GM04503 (cell line): ENCODE measurements at places on chromosomes 6 and 20.
A peak's percentile ranks its signal among the peaks of the same experiment; 100 is the strongest.

DNA sequence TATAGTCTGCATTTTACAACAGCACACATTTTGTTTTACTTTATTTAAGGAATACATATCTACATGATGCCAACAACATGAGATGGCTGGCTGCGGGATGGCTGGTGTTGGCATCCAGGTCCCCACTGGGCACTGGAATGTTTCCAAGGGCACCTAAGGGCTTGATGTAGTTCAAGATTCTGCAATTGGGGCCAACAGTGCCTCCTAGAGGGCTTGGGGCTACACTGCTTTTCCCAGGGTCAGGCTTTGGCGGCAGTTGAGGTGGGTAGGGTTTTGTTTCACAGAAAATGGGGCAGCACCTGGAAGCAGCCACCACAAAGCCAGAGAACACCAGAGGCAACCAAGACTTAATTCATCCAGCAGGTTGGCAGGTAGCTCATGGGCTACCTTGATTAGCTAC is 202.2 kb upstream of the PRND start:
- no peak for DNase-seq

GRCh38 chr6:13178107-13178506 is 150.2 kb downstream of the TBC1D7 start:
- no peak for DNase-seq

- DNase-seq, result no peak
Measured at GRCh38 chr6:35668096-35668495, 20.6 kb downstream of the FKBP5 start.

- no peak for DNase-seq
Measured at GRCh38 chr20:39112178-39112743, 150.1 kb downstream of the DHX35 start.

- no peak for DNase-seq
Measured at GRCh38 chr20:54284928-54285704, 77.2 kb downstream of the PFDN4 start.

DNA sequence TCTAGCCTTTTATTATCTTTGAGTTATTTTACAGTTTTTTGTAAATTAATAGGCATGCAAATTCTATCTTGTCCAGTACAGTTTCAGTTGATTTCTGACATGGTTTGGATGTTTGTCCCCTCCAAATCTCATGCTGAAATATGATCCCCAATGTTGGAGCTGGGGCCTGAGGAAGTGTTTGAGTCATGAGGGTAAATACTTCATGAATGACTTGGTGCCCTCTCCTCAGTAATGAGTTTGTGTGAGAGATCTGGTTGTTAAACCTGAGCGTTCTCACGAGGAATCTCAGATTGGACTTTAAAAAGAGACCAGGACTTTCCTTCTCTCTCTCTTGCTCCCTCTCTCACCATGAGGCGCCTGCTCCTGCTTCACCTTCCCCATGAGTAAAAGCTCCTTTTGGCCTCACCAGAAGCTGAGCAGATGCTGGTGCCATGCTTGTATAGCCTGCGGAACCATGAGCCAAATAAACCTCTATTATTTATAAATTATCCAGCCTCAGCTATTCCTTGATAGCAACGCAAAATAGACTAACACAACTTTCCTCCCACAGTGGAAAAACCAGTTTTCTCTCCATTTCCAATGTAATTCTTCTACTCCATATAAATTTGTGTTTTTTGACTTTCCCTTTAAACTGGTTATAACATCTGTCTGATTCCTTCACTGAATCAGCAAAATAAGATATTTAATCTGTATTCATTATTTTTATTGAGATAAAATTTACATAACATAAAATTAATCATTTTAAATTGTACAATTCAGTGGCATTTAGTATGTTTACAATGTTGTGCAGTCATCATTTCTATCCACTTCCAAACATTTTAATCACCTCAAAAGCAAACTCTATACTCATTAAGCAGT is 78.7 kb upstream of the PRSS16 start:
- DNase-seq, result no peak

DNA sequence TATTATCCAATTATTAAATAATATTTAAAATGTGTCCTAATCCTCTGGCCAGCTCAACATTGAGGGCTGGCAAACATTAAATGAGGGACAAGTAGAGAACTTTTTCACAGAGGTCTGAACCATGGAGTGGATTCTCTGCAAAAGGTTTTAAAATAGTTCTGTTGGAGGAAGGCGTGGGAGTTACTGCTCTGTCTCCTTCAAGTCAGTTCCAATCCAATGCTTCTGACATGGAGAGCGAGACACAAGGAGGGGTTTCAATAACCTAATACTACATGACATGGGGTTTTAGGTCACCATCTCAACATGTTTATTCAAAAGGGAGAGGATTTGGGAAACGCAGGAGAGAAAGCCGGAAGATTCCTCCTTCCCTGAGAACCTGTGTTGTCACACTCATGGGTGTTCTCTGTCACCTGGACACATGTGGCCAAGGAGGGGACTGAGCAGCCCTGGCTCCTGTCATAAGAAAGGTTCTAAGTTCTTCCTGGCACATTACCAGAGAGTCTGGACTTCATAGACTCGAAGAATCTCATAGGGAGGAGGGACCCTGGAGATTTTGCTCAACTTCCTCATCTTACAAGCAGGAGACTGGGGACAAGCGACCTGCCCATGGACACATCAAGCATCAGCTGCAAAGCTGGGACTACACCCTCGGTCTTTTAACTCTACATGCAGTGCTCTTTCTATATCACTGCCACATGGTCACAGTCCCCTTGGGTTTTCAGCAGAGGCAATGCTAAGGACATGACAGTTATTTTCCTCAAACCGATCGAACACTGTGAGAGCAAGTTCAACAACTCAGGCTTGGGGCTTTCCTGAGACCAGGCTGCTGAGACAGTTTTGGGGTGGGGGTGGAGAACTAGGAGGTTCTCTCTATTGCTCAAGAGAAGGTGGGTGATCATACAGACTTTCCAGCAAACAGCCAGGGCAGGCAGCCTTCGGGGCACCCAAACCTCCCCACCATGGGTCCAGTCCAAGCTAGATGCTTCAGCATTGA is 38.6 kb downstream of the PRDM1 start:
- no peak for DNase-seq

GRCh38 chr6:152941746-152942145 is 41.1 kb downstream of the FBXO5 start:
- no peak for DNase-seq

DNA sequence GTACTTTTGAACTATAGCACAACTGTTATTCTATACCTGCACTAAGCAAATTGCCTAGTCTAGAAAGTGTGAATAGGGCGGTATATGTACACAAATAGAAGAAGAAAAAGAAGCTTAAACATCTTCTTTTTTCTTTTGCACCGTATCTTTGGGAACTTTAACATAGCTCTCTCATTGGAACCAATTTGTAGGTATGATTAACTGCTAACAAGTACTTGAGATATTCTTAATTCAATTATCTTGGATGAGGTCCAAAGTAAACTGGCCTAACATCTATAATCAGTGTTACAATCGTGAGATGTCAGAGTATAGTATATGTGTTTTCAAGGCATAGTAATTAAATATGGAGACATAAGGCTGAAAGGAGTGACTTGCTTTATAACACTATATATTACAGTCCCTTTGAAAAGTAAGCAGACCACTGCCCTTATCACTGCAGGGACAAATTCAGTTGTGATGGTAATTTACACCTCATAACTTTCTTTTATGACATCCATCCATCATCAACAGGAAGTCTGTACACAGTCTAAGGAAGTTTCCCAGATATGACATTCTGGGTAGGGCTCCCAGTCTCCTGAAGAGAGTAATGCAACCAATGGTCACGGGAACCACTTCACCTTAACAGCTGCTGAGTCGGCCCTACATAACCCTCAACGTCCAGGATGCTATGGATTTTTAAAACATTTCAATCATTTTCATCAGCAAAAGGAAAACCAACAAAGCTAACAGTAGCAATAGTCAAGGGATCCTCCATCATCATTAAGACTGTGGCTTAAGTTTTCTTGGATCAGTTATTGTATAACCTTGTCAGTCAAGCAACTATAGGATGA is 37.6 kb downstream of the NKAIN2 start:
- no peak for DNase-seq

GRCh38 chr20:46206025-46206424 is 87.9 kb downstream of the CD40 start:
- DNase-seq, result no peak

DNA sequence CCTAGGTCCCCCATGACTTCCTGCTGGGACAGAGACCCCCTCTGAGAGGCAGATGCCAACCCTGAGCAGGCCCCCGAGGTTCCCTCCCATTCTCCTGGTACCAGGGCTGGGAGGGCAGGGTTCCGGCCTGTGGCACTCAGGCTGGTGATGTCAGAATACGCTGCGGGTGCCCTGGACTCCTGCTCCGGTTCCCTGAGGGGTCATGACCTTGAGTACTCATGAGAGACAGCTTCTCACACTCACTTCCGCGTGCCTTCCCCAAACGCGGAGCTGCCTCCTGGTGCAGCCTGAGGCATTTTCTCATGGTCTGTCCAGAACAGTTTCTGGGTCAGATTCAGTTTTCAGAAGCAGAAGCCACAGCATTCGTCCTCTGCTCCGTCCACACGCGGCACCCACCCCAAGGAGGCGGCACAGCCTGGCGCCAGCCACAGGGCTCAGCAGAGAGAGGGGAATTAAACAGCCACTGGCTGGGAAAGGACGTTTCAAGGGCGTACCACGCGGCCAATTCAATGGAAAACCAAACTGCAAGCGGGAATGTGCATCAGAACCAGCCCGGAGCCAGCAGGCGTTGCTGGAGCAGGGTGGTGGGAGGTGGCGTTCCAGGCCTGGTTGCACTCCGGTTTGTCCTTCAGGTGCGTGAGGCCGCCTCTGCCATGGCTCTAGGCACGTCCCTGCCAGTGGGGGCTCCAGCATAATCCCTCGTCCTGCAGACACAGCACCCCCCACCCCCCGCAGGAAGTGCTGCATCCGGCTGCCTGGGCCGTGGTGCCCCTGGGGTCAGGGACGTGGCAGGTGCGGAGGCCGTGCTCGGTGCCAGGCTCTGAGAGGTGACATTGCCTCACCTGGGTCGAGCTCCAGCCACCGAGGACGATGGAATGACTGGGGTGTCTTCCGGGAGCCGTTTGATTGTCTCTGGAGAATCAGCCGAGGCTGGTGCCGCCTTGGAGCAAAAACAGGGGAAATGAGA is 58.3 kb upstream of the BHLHE23 start:
- no peak for DNase-seq

DNA sequence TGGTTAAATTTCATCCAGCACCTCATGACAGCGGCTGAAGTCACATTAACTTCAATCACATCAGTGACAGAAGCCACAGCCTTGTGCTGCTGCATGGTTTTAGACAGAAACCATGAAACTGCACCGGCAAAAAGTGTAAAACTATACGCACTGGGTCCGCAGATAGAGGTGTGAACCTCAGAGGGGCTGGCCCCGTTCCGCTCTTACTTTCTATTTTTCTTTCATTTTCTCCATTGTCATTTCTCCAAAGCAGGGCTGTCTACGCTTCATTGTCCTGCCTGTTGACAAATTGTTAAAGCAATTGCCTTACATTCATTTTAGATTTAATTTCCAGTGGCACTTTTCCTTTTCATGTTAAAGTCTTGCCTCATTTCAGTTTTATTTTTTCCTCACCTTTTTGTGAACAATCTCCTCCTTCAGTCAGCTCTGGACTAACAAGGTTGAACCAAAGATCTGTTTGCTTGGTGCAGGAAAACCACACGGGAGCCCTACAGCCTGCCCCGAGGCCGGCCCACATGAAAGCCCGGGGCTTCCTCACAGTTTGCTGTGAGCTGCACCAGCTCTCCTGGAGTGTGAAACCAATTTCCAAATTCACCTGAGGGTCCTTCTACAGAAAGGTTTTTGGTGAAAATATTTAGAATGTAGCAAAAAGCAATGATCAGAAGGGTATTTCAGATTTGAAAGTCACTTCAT is 63.7 kb downstream of the PRR18 start:
- DNase-seq, result no peak

GRCh38 chr6:90284236-90285041 is 12.2 kb downstream of the BACH2 start:
- DNase-seq, result peak; percentile 36

DNA sequence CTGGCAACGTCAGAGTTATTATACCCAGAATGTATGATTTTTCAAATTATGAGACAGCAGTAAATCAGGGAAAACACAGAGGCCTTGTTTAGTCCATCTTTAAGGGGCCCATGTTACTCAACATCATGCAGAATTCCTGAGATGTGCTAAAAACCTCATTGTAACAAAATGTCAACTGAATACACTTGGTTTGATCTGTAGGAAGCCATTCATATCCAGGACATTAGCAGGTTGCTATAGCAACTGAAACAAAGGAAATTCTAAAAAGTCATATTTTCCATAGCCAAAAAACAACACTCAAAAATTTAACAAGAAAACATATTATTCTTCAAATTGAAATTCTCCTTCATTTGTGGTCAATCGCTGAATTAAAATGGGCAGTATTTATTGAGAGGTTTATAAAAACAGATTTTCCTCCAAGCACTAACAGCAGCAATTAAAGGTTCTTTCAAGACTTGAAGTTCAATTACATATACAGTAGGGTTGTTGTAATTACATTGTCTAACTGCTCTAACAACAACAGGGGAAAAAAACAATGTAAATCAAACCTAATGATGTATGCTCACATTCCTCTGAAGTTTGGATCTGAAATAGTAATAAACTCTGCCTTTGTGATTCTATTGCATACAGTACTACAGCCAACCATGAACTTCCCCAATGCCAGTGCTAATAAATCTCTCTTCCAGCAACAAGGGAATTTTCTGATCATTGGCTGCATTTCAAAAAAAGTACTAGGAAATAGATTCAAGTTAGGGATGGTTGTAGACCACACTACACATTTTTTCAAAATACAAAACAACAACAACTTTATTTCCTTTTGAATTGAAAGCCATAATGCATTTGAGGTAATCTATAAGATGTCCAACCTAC is 34.9 kb downstream of the COL12A1 start:
- no peak for DNase-seq

DNA sequence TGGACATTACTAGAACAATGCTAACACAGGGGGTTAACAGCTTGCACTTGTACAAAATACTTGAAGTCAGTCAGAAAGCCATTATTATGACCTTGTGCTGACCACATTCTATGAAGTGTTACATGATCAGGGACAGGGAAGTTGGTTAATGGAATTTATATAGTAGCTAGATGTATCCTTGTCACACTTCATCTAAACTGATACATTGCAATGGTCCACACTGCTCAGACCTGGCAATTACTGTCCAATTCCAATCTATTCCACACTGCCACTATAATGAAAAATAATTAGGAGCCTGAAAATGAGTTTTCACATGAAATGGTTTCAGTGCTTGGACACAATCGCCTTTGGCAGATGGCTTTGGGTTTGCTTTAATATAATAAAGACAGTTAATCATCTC is 850.8 kb downstream of the EPHA7 start:
- no peak for DNase-seq

DNA sequence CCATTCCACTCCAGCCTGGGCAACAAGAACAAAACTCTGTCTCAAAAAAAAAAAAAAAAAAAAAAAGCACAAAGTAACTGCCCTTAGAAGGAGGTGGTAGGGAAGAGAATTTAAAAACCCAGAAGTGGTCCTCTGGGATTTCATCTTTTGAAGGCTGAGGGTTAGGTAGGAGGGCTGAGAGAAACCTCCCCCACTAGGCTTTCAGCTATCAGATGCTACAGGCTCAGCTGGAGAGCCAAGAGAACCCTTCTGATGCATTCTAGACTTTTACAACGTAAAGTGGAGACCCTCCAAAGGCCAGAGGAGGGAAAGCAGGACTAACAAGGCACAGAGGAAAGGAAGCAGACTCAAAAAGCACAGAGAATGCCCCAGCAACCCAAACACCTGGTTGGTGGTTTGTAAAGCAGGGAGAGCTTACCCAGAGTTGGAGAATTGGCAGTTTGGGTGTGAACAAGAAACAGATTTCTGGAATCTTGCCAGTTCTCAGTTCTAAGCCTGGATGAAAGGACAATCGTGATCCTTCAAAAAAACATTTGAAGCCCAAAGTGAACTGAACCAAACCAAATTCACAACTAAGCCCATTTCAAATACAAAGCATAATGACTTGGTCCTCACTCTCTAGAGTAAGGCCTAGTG is 23.2 kb upstream of the SPAG4 start:
- no peak for DNase-seq
